HT-29 (cell line): ENCODE measurements at places on chromosomes 4 and X.

- DNase-seq = no peak
These were observed 31.5 kb upstream of the RPL34 start for GRCh38 chr4:108588878-108589277.

DNA sequence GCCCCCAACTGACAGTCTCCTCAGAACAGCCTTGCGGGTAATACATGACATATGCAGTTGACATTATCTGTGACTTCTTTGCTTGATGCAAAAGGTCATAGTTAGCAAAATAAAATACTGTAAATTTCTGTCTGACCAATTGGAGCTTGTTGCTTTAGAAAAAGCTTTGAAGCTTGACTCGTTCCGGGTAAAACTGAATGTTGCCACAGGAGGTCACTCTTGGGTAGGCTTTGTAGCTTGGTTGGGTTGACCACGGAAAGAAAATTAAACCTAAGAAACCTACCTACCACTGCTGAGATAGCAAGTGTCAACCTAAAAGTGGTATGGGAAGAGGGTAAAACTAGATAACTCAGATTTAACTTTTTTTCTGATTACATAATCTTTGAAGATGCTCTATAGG is 23.2 kb downstream of the PRPS2 start:
- DNase-seq = peak; percentile 71

GRCh38 chrX:123745511-123745910 is 12.7 kb upstream of the THOC2 start:
- no peak for DNase-seq

DNA sequence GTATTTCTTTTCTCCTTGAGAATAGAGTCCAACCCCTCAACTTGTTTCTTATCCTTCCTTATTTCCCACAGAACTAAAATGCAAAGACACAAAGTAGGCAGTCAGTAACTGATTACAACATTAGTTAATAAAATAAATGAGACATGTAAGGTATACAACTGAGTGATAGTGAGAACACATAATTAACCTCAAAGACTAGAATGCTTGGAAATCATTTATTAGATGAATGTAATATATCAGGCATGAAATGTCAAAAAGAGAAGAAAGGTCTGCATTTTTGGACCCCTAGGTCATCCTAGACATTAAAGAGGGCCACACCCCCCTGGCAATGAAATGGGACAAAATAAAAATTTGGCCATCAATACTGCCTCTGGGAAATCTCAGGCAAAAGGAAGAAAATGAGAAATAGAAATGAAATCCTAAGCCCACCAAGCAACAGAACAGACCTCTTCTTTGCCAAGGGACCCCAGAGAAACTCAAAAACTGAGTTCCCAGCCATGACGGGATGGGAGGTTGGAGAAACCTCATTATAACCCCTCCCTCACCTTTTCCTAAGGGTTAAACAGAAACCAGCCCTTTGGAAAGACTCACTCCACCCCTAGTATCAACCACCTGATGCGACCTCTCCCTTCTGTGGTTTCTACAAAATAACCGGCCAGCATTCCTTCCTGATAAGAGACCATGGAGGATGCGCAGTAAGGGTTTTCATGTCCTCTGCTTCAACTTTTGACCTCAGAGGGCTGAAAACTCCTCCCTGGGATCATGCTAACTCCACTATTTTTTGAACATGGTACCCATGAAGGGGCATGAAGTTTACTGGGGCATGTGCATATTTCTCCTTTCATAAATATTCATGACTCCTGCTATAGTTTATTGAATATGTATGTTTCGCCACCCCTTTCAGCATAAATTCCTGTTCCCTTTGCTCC is 90.0 kb upstream of the EXOC1L start:
- DNase-seq = peak; percentile 45

- no peak for DNase-seq
These were observed 76.1 kb downstream of the LRBA start for GRCh38 chr4:150938873-150939499.

DNA sequence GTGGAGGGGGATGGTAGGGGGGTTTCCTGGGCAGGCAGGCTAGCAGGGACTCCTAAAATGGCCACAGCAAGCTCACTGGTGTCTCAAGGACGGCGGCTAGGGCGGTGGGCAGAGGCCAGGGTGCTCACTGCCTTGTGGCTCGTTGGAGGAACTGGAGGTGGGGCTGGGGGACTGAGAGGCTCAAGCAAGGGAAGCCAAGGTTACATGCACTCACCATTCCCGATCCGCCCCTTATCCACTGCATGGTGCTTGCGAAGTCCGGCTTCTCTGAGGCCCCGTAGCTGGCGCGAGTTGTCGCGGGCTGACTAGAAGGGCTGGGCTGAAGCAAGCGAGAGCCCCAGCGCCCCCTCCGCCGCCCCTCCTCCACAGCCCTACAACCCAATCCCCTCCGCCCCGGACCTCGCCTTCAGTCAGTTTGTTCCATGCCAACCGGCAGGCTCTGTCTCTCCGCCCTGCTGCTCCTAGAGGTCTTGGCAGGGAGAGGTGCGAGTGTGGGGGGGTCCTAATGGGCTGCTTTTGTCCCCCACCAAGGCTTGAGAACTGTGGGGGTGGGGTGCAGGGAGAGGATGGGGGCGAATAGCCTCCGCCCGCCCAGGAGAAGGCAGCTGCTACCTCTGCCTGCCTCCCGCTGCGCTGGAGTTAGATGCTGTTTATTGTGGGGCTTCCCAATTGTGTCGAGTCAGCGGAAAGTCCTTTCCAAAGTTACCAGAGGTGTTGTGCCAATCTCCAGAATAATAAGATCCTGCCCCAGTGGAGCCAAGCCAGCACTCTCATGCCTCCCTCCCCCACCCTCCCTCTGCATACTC is at the start of gene ARHGEF9:
ARHGEF9 (minus strand) TSS at position 313 of the 806 bp plus-strand sequence; CDS start at position 244, 69 bp downstream.
- DNase-seq = no peak

- DNase-seq = peak; percentile 47
These were observed 12.6 kb downstream of the SRD5A3 start for GRCh38 chr4:55358668-55359067.

GRCh38 chrX:418927-419729 is 32.4 kb upstream of the PPP2R3B start:
- DNase-seq = no peak

- no peak for DNase-seq
These were observed 20.4 kb downstream of the FAM184B start for GRCh38 chr4:17761062-17761461.

DNA sequence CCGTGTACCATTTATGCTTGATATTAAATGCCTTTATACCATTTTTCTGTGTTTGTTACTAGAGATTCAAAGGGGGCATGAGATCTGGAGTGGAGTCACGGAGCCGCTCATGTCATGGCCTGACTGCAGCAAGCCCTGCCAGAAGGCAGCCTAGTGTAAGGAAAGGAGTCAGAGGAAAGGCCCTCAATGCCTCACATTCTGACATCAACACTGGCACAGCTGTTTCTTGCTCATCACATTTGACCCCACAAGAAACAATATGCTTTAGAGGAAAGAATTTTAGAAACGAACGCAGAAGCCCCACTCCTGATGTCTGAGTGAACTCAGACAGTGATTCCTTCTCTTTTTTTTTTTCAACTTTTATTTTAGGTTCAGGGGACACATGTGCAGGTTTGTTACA is 322.4 kb upstream of the CPEB2 start:
- no peak for DNase-seq

- DNase-seq = no peak
These were observed 224.9 kb downstream of the ANKRD50 start for GRCh38 chr4:124487651-124488050.
